ENCODE measurements at places on chromosomes 7 and 10. TPM values are rescaled to one million over a fixed set of nuclear protein-coding genes. Genes with fewer than 3 reads are reported as not detected.

EGFR gene
- total RNA-seq, result 17.7 TPM

IKZF1 gene
- total RNA-seq, result 1.1 TPM

FBXO24 gene
- total RNA-seq, result 1.1 TPM

CDH23 gene
- total RNA-seq, result 3.8 TPM
